HepG2 (cell line): ENCODE measurements at places on chromosomes 4 and X. TPM values are rescaled to one million over a fixed set of nuclear protein-coding genes. Genes with fewer than 3 reads are reported as not detected.

The MAGEC2 gene
- not detected in 2 replicates for total RNA-seq

The ATP2B3 gene
- total RNA-seq = not detected in 2 replicates

The GSX2 gene
- not detected in 2 replicates for total RNA-seq

The TCEAL9 gene
- total RNA-seq = 45.8 and 65.4 TPM in 2 replicates

The SPIN2B gene
- 8.7 and 10.4 TPM in 2 replicates for total RNA-seq

The SPANXC gene
- total RNA-seq = not detected in 2 replicates

The TASL gene
- not detected in 2 replicates for total RNA-seq

The PDCL2 gene
- total RNA-seq = not detected in 2 replicates

GRCh38 chrX:136076942-136077341, 70.4 kb upstream of the FHL1 start:
- DNase-seq = no peak
- H3K36me3 ChIP-seq = no peaks in the 10 kb centered on the region
- H3K27ac ChIP-seq = no peak overlapping the region
- H3K4me3 ChIP-seq = no peak overlapping the region
- no peaks in the 10 kb centered on the region for H3K4me1 ChIP-seq

DNA sequence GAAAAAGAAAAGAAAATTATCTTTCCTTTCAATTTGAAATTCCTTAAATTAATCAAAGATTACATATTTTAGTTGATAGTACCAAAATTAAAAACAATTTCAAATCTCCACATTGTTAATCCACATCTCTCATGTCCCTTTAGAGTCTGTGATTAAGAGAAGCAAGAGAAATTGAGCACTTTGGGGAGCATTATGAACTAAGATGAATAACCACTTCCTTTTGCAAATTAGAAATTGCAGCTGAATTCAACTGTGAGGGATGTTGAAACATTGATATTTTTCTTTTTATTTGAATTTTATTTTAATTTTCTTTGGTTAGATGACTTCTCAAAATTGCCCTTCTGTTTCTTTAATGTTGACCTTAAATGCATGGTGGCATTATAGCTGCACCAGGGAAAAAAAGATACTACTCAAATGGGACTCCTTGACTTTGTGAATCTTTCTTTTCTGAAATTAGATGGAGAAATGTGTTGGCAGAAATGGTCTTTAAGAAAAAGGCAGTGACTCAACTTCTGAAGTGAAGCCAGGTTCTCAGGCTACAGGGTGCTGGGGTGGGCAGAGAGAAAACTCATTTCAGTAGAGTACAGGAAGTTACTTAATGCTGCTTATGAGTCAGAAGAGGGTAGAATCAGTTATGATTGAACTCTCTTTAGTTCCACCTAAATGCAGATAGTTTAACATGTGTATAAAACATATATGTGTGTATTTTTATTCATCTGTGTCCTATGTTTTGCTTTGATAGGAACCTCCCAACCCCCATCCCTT, 92.0 kb upstream of the TNIP3 start:
- H3K4me3 ChIP-seq = no peak overlapping the region
- H3K4me1 ChIP-seq = no peaks in the 10 kb centered on the region
- H3K36me3 ChIP-seq = no peaks in the 10 kb centered on the region
- no peak overlapping the region for H3K27ac ChIP-seq
- no peaks in the 10 kb centered on the region for H3K27me3 ChIP-seq

GRCh38 chr4:7740866-7741525, 198.7 kb downstream of the AFAP1 start:
- no peaks in the 10 kb centered on the region for H3K36me3 ChIP-seq
- no peak overlapping the region for H3K4me3 ChIP-seq
- H3K27ac ChIP-seq = no peak overlapping the region
- DNase-seq = no peak

DNA sequence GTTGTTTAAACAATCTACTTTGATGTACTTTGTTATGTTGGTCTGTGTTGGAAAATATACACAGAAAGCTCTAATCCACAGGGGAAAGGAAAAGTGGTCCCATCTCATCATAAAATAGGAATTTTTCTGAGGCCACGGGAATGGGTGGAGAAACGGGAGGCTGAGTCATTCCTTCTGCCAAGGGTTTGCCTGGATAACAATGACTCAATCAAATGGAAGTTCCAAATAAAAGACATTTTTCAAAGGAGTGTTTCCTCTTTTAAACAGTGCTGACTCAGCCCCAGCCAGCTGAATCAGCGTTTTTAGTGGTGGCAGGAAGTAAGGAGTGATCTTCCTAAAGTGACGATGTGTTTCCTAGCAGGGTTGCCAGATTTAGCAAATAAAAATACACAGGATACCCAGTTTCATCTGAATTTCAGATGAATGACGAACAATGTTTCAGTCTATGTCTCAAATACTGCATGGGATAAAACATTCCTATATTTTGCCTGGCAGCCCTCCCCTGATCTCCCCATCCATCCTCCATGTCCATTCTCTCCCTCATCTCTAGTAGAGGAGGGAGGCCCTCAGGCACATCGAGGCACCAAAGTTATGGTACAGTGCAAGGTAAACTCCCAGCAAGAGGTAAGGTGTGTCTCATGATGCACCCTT, 345.4 kb upstream of the GATB start:
- no peak overlapping the region for H3K4me3 ChIP-seq
- DNase-seq = peak; percentile 38
- no peaks in the 10 kb centered on the region; the same call in 1 of the 2 replicates for H3K27me3 ChIP-seq
- H3K36me3 ChIP-seq = no peaks in the 10 kb centered on the region

GRCh38 chrX:16934185-16934584, 12.3 kb upstream of the REPS2 start:
- H3K36me3 ChIP-seq = no peaks in the 10 kb centered on the region
- no peak for DNase-seq
- no peak overlapping the region for H3K27ac ChIP-seq
- H3K27me3 ChIP-seq = no peaks in the 10 kb centered on the region

- DNase-seq = no peak
- no peak overlapping the region for H3K27ac ChIP-seq
- H3K36me3 ChIP-seq = no peaks in the 10 kb centered on the region
- H3K27me3 ChIP-seq = no peaks in the 10 kb centered on the region; the same call in 1 of the 2 replicates
- no peaks in the 10 kb centered on the region for H3K4me1 ChIP-seq
Observed at GRCh38 chr4:166282081-166282770, 409.2 kb downstream of the TLL1 start.

DNA sequence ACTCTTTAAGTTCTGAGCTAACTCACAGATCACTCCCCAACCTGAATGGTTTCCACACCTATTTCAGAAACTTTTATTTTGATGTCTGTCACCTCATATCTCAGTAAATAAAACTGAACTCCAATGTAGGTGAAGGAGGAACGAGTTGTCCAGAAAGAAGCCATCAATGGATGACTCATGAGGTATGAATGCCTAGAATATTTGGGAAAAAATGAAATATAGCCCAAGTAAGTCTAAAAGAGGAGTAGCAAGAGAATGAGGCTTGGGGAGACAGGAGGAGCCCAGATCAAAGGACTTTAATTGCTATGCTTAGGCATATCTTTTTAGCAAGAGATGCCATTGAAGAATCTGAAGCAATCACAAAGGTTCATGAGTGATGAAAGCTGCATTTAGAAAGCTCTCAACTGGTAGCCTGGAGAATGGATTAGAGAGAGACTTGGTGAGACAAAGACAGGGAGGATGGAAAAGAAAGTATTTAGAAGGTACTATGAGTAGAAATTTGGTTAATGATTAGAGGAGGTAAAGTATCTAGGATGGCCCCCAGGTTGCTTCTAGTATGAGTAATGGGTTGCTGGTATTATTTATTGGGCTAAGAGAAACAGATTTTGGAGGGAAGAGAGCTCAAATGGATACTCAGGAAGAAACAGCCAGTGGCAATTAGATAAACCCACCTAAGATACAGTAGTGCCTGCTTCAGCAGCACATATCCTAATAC, 39.4 kb downstream of the NOCT start:
- H3K36me3 ChIP-seq = peaks cover 28% of the 10 kb centered on the region
- no peak overlapping the region for H3K4me3 ChIP-seq
- no peak overlapping the region for H3K27ac ChIP-seq
- no peak for DNase-seq
- no peaks in the 10 kb centered on the region for H3K4me1 ChIP-seq

DNA sequence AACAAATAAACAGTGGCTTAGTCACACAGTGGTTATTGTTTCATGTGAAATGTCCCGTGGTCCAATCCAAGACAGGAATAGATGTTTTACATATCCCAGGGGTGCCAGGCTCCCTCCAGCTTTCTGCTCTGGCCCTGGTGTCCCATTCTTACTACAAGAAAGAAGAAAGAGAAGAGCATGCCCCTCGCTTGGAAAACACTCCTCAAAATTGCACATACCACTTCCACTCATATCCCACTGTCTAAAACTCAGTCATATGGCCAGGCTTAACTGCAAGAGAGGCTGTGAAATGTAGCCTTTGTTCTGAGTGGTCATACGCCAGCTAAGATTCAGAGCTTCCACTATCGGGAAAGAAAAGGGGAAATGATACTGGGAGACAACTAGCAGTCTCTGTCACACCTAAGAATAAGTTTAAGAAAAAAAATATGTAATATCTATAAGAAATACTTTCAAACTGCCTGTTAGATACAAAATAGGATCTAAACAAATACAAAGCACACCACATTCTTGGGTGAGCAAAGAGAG, 306.8 kb upstream of the FAM241A start:
- H3K36me3 ChIP-seq = no peaks in the 10 kb centered on the region
- H3K4me3 ChIP-seq = no peak overlapping the region
- H3K4me1 ChIP-seq = no peaks in the 10 kb centered on the region
- no peak for DNase-seq
- H3K27me3 ChIP-seq = no peaks in the 10 kb centered on the region

- peaks cover 38% of the 10 kb centered on the region for H3K4me1 ChIP-seq
- peaks cover 7% of the 10 kb centered on the region for H3K36me3 ChIP-seq
- no peak overlapping the region for H3K4me3 ChIP-seq
- DNase-seq = no peak
- no peaks in the 10 kb centered on the region for H3K27me3 ChIP-seq
- no peak overlapping the region for H3K27ac ChIP-seq
Observed at GRCh38 chr4:99209671-99210070, 9.4 kb downstream of the ADH6 start.

DNA sequence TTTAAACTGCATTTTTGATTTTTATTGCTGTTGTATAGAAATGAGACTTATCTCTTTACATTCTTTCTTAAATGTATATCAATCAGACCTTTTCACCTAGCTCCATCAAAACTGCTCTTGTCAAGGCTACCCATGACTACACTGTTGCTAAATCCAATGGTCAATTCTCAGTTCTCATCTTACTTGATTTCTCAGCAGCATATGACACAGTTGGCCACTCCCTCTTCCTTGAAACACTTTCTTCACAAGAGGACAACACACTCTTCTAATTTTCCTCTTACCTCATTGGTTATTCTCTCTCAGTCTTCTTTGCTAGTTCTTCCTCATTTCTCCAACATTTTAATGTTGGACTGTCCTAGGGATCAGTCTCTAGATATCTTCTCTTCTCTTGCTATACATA, 94.1 kb upstream of the CITED1 start:
- no peak overlapping the region for H3K27ac ChIP-seq
- DNase-seq = no peak
- no peak overlapping the region for H3K4me3 ChIP-seq
- H3K36me3 ChIP-seq = no peaks in the 10 kb centered on the region
- H3K27me3 ChIP-seq = no peaks in the 10 kb centered on the region

- no peak overlapping the region for H3K4me3 ChIP-seq
- DNase-seq = no peak
Observed at GRCh38 chrX:140298960-140299825, 205.7 kb downstream of the SOX3 start.

DNA sequence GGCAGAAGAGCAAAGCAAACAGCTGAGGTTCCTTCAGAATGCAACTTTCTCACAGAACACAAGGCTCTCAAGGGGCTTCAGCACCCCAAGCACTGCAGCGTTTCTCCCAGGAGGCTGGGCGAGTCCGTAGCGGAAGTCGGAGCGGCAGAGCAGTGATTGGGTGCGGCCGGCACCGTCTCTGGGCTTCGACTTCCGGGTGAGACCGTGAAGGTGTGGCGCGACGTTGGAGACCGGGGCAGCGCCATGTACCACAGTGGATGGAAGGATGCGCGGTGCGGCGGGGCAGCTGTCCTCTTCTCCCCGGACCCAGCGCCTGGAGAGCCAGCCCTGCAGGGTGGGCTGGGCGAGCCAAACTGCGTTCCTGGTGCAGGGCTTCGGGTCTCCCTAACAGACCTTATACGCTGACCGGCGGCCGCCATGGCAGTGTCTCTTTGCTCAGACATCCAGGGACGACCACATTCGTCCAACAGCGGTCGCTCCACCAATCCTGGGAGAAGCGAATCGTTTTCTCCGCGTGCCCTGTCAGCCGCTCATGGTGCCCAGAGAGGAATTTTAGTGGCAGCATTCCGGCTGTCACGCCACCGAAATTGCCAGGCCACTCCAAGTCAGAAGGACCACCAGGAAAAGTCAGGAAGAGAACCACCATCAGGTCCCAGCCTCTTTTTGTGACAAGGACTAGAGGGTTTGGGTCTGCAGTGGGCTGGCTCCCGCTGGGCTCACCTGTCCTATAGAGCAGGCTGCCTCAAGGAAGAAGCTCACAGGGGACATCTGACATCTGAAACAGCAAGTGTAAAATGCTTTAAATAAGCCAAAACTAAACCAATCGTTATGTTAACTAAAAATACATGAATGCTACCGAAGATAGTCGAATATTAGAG, 20.5 kb downstream of the TRIM61 start:
- no peaks in the 10 kb centered on the region for H3K27me3 ChIP-seq
- no peaks in the 10 kb centered on the region for H3K36me3 ChIP-seq
- H3K27ac ChIP-seq = no peak overlapping the region
- DNase-seq = no peak
- H3K4me1 ChIP-seq = peaks cover 11% of the 10 kb centered on the region
